ENCODE measurements at places on chromosomes 16 and 17.

DNA sequence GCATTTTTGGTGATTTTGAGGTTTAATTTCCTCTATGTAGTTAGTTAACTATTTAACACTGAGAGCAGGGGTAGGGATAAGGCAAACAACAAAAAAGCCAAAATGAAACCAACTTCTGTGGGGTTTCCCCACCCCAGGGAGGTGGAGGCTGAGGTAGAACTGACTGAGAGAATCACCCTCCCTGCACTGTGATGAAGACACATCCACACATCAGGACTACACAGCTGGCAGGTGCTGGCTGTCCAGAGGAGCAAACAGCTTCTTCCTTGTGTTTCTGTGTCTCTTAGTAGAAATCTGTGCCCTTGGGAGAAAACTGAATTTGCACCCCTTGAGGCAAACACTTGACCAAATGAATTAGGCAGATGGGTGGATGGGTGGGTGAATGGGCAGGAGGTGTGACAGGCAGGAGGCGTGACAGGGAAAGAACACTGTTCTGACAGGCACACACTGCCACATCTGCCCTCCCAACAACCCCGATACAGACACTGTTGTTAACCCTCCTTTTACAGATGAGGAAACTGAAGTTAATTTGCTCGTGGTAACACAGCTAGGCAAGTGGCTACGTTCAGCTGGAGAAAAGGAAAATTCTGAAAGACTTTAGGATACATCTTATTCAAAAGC lies 62.9 kb upstream of the AMZ2 start:
- DNase-seq = no peak

DNA sequence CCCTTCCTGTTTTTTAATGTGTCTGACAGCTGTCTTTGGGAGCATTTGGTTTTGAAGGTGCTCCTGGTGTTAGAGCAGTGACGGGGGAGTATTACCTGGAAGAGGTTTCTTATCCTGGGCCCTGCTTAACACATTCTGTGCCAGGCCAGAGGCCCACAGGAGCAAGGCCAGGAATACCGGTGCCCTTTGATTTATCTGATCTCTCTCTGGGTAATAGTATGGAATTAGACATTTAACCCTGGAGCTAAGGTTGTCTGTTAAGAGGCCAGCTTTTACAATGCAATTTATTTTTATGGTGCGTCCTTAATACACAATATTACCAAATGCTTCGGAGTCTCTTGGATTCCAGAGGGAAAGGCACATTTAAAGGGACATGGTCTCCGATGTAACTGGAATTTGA lies 37.2 kb upstream of the GSE1 start:
- DNase-seq = no peak

- no peak for DNase-seq
These were observed 7.6 kb downstream of the PDE6G start for GRCh38 chr17:81648707-81649085.

DNA sequence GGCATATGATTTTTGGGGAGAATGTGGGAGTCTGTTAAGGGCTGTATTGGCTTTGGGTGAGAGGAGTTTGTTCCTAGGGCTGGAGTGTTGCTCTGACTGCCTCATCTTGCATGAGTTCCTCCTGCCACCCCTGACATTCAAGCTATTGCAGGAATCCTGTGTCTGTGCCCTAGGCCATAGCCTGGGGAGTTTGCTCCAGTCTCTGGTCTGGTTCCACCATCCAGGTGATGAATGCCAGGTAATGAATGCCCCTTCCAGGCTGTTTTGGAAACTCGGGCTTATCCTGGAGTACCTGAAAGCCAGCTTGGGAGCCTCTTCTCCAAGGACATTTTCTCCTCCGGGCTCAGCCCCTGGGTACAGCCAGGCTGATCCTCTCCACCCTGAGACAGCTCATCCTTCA lies 117.0 kb upstream of the IRX3 start:
- no peak for DNase-seq

DNA sequence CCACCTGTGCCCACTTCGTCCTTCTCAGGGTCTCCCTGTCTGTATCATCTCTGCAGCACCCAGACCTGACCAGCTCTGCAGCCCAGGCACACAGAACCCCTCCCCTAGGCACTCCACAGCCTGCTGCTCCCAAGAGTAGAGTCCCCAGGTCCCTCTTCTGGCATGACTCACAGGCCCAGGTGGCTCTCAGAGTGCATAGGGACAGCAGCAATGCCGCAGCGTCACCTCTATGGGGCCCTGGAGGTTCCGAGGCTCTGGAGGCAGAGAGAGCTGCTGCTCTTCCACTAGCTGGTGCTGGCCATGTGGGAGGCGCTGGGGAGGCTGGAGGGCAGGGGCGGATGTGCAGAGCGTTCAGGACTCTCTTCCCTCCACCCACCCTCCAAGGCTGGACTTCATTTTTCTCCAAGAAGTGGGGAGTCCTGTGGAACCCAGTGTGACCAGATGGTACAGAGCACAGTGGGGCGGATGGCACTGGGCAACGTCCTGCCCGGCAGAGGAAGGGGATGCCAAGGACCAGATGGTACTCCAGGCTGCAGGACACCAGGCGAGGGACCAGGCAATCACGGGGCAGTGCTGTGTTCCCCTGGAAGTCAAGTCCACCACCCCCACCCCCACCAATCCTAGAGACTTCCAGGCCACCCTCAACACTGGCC lies 151.7 kb downstream of the RBFOX3 start:
- no peak for DNase-seq

DNA sequence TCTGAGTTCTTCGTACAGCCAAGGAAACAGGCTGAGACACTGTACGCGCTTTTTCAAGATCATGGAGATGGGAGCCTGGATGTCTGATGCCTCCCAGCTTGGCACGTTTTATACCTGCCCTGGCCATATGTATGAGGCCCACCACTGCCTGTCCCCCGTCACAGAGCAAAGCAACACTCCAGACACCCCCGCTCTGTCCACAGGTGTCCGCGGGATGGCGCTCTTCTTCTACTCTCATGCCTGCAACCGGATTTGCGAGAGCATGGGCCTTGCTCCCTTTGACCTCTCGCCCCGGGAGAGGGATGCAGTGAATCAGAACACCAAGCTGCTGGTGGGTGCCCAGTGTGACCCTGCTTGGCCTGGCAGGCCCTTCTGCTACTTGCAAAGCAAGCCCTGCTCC lies 39.8 kb upstream of the POLR3E start:
- no peak for DNase-seq

- peak; percentile 50 for DNase-seq
These were observed 15.7 kb downstream of the CAVIN1 start for GRCh38 chr17:42407289-42407836.

DNA sequence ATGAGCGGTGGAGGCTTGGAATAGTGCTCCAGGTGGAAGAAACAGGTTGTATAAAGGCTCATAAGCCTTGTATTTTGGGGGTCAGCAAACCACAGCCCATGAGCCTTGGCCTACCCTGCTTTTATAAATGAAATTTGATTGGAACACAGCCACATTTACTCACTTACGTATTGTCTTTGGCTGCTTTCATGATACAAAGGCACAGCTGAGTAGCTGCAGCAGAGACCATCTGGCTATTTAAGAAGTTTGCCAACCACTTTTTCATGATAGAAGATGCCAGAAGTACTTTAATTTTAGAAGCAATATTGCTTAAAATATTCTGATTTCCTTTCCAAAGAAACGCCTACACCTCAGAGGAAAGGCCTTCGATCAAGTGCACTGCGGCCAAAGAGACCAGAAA lies 73.8 kb downstream of the C17orf58 start:
- peak; percentile 24 for DNase-seq

GRCh38 chr17:49402706-49403105 lies 12.0 kb downstream of the PHB1 start:
- DNase-seq = no peak

DNA sequence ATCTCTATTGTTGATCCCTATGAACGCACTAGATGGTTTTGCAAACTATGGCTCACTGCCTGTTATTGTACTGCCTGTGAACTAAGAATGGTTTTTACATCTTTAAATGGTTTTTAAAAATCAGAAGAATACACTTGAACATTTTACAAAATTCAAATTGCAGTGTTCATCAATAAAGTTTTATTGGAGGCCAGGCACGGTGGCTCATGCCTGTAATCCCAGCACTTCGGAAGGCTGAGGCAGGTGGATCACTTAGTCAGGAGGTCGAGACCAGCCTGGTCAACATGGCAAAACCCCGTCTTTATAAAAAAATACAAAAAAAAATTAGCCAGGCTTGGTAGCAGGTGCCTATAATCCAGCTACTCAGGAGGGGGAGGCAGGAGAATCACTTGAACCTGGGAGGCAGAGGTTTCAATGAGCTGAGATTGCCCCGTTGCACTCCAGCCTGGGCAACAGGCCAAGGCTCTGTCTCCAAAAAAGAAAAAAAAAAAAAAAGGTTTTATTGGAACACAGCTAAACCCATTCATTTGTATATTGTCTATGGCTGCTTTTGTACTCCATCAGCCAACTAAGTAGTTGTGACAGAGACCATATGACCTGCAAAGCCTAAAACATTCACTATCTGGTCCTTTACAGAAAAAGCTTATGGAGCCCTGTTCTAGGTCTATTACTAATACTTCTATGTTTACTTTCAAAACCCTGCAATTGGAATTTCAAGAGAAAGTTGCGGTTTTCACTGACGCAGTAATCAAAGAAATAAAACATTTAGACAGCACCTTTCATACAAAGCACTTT lies 18.9 kb downstream of the IKZF3 start:
- DNase-seq = no peak

GRCh38 chr17:35372846-35373533 lies 431 bp downstream of the SLFN11 start:
- DNase-seq = peak; percentile 17

GRCh38 chr16:12314653-12315185 lies 338.2 kb downstream of the SNX29 start:
- no peak for DNase-seq

DNA sequence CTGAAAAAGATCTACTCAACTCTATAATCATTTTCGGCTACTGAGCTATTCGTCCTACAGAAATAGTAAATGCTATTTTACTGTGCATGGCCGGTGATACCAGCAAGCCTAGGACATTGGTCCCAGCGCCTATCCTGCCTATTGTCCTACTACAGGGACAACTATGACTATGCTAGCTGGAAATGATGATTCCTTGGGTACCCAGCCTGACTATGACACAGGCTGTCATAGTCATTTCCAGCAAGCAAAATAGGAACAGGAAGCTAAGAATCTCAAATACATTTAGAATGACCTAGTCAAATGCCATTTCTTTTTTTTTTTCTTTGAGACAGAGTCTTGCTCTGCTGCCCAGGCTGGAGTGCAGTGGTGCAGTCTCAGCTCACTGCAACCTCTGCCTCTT lies 33.7 kb upstream of the HSBP1 start:
- DNase-seq = no peak

DNA sequence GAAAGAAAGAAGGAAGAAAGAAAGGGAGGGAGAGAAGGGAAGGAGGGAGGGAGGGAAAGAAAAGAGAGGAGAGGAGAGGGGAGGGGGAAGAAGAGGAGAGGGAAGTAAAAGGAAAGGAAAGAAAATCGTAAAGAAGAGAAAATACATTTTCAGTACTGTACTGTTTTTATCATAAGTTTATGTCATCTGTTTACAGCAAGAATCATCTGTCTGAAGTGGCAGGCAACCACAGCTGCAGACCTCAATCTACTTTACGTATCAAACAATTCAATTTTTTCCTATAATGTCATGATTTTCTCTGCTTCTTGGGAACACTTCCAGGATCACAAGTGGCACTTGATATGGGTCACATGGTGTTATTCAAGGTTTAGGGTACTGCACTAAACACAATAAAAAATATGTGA lies 58.3 kb downstream of the USP32 start:
- DNase-seq = peak; percentile 61

- peak; percentile 91 for DNase-seq
These were observed at the start of gene ADCY7 for GRCh38 chr16:50266337-50267091. Gene ADCY7, plus strand, starts transcription at chr16:50266551. Its CDS starts 21,629 bp downstream, at chr16:50288180.

GRCh38 chr17:9402590-9403199 lies 172.9 kb downstream of the STX8 start:
- no peak for DNase-seq

- peak; percentile 5 for DNase-seq
These were observed 177.2 kb downstream of the TMEM132E start for GRCh38 chr17:34756637-34757021.
